ENCODE measurements at places on chromosomes 3 and 15.

GRCh38 chr3:49665822-49666519 lies 8.2 kb upstream of the APEH start:
- no peak for DNase-seq

DNA sequence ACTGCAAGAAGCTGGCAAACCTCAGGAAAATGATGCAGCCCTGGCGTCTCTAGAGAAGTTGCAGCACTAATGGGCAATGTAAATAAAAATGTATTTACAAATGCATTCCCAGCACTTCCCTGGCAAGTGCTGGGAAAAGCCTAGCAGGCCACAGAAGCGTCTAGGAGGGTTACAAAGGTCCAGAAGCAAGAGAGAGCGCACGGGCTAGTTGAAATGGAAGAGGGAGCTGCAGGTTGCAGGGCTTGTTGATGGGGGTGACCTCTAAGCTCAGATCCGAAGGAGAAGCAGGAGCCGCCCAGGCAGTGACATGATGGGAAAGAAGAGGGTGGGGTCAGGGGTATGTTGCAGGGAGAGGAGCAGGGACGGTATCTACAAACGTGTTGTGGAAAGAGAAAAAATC lies 2.7 kb upstream of the KNL1 start:
- no peak for DNase-seq

GRCh38 chr15:90106522-90107117 lies 4.4 kb upstream of the IDH2 start:
- no peak for DNase-seq

- DNase-seq, result no peak
Observed at GRCh38 chr3:9976721-9977709, 9.6 kb downstream of the EMC3 start.

- no peak for DNase-seq
Observed at GRCh38 chr3:172148702-172149565, 109.6 kb downstream of the FNDC3B start.
